NCI-H1092 (cell line): ENCODE measurements at places on chromosomes 11 and 22.
A peak's percentile ranks its signal among the peaks of the same experiment; 100 is the strongest.

DNA sequence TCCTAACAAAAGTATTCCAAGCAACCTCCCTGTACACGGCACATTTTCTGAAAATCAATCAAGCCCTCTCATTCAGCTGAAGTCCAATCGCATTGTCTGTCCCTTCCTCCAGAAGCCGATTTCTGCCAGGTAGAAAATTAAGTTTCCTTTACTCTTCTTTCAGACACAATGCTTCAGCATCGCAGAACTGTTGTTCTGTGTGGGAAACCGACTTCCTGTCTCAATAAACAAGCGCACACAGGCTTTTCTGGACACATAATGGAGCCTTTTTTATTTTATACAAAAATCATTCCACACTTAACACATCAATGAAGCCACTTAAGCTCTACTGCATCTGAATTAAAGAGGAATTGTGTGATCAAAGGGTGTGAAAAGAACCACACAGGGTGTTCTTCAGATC, 75.6 kb downstream of the BLID start:
- no peak for DNase-seq

DNA sequence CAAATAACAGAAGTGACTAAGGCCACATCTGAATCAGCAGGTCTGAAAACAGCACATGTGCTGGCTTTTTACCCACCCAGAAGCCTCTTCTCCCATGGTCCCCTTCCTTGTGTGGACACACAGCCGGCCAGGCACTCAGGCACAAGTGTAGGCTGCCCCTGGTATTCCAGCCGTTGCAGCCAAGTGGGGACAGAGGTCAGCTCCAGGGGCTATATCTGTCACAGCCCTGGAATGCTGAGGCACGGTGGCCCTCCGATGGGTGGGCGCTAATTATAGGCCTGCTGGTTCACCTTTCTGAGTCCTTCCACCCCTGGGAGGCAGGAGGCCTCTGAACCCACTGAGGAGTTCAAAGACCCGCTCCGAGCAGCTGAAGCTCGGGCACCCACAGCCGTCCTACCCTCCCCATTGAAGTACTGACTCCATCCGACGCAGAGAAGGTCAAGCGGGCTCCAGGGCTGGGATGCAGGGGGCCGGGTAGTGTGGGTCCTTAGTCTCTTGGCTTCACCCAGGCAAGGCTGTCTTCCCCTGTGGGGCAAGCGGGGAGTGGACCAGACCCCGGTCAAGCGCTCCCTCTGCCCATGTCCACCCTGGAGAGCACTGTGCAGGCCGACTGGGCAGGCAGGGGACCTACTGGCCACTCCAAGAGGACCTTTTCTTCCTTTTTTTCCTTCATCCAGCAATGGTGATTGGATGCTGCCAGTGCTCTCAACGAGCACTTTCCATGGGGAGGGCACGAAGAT, 14.3 kb downstream of the FGF3 start:
- DNase-seq: no peak

DNA sequence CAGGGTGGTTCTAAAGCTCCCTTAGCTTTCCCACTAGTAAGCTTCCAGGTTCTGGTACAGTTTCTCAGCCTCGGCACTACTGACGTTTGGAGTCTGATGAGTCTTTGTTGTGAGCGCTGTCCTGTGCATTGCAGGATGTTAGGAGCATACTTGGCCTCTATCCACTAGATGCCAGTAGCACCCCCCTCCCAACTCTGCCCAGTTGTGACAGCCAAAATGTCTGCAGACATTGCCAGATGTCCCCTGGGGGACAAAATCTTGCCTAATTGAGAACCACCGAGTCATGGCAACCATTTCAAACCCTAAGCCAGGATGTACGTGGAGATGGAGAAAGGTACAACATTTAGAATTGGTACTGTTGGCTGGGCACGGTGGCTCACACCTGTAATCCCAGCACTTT, 68.7 kb downstream of the PTPRJ start:
- DNase-seq: no peak

GRCh38 chr11:73660497-73661034, 14.2 kb downstream of the PLEKHB1 start:
- no peak for DNase-seq

DNA sequence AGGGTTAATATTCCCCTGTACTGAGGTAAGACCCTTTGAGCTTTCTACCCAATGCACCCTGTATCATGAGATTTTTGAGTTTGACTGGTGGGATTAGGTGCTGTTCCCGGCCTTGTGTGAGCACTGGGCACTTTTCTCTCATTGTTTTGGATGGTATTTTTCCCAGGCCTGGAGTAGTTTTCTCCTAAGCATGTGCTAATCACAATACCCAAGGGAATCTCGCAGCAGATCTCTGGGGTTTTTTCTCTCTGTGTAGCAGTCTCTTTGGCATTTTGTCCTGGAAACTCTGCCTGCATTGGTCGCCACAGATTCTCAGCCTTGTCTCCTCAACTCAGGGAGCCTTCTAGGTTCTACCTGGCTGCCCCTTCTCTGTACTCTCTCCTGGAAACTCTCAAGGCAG, 19.9 kb downstream of the IGHMBP2 start:
- DNase-seq: no peak

GRCh38 chr22:48333323-48333763, 1494.3 kb downstream of the BRD1 start:
- no peak for DNase-seq

DNA sequence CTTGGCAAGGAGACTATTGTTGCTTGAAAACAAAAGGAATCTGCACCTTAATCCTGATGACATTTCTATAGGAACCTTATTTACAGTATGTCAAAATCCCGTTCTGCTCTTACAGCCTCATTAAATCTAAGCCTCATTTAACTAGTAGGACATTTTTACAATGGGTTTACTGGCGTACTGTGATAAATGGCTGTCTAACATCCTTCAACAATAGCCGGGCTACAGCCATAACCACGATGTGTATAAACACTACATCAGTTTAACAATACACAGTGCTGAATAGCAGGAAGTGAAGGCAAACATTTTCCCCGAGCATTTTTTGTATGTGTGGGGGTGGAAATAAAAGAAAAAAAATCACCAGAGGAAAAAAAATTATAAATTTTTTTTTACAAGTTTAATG, 131.2 kb downstream of the ARL14EP start:
- no peak for DNase-seq

DNA sequence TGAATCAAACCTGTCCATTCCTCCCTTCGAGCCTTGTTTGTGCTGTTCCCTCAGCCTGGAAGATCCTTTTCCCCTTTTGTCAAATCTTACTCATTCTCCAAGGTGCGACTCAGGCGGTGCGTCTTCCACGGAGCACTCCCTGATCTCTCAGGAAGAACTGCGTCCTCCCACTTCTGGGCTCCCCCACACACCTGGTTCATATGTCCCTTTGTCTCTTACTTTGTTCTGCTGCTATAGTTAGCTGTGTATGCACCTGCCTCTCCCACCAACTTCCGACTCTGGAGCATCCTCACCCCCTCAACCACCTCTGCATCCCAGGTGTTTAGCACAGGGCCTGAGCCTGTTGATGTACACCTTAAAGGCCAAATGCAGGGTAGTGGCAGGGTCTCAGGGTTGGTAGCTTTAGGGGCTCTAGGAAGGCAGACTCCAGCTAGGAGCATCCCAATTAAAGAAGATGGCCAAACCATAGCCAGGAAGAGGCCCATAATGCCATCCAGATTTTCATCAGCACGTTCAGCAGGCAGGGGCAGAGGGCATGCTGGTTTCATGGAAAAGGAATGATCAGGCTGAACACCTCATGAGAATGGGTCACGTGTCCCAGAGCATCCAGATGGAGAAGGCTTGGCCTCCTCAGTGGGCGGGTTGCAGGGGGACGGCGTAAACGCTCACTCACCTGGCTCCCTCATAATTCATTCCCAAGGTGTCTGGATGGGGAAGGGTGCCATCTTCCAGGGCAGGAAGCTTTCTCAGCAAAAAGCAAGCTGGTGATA, 20.1 kb downstream of the PTPN5 start:
- DNase-seq: no peak

DNA sequence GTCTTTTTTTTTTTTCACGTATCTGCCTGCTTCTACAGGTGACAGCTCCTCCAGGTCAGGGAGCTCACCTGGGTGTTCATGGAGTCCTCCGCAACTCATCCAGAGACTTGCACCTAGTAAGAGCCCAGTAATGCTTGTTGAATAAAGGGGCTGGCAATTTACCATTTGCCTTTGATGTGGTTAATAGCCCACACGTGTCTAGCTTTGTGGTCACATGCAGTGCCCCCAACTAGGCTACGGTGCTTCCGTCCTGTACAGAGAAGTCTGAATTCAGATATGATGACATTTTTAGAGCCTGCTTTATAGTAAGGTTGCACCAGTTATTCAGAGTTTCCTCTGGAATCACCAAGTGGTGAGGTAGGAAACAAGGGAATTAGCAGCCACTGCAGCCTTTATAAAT, 199.4 kb upstream of the MTMR2 start:
- DNase-seq: no peak

DNA sequence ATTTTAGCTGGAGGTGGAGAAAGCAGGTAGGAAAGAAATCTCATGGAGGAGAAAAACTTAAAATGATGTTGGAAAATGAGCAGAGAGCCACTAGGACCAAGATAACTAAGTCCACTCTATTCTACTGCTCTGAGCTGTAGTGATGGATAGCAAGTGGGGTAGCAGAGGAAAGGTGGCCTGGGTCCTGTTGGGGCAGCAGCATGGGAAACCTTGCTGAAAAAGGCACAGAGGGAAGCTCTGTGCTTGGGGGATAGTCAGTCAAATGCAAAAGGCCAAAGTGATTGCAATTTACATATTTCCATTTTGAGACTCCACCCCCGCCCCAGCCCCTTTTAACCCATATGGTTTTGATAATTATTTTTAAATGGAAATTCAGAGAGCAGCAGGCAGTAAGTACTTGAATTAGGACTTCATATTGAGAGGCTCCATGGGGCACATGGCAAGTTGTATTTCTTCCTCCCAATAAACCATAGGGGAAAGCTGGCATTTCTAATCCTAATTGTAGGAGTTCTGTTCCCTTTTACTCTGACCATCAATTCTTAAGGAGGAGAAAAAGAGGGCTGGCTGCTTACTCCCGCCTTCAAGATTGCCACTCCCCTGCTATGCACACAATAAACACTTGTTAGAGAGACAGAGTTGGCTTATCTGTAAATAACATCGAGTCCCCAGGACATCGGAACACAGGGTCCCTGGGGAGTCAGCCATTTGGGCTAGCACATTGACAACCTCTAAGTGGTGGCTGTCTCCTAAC, 1341.5 kb upstream of the TENM4 start:
- DNase-seq: no peak

DNA sequence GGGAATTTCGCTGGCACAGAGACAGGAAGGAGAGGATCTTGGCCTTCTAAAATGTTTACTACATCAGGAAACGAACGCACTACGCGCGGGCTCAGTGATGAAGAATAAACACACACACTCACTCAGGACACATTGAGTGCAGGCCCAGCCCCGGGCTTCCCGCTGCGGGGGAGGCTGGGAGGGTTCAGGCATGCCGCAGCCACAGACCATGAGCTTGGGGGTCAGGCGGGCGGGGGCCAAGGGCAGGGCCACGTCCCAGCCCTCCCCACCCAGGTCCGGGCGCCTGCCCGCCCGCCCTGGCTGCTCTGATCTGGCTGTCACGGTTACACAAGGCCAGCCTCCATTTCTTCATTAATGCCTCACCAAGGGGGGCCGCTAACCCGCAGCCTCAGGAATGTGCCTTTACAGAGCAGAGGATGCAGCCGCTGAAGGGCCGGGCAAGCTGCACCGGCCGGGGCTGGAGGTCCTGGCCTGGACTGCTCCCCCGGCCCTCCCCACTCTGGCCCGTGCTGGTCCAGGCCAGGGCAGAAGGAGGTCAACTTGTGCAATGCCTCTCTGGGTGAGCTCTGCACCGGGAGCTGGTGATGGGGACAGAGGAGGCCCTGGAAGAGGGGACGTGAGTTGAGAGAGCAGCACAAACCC, 41.7 kb downstream of the IGF2 start:
- no peak for DNase-seq

- no peak for DNase-seq
Observed at GRCh38 chr11:61131998-61132555, 29.1 kb downstream of the VPS37C start.

GRCh38 chr11:3669128-3669527, 2.1 kb downstream of the CHRNA10 start:
- no peak for DNase-seq

GRCh38 chr11:19912115-19912957, 199.7 kb downstream of the NAV2 start:
- no peak for DNase-seq

DNA sequence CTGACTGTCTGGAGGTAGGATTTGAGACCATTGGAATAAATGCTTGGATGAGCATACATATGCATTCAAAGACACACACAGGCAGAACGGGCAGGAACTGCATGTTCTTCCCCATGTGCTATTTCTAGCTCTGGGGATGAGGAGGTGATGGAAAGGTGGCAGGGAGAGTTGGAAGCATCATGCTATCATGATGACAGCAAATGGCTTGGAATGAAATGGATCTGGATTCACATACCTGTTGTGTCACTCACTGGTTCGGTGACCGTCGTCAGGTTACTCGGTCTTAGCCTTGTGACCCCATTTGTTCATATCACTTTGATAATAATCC, 627.9 kb upstream of the KIRREL3 start:
- no peak for DNase-seq

GRCh38 chr11:134443246-134443645, 31.2 kb upstream of the B3GAT1 start:
- DNase-seq: no peak

DNA sequence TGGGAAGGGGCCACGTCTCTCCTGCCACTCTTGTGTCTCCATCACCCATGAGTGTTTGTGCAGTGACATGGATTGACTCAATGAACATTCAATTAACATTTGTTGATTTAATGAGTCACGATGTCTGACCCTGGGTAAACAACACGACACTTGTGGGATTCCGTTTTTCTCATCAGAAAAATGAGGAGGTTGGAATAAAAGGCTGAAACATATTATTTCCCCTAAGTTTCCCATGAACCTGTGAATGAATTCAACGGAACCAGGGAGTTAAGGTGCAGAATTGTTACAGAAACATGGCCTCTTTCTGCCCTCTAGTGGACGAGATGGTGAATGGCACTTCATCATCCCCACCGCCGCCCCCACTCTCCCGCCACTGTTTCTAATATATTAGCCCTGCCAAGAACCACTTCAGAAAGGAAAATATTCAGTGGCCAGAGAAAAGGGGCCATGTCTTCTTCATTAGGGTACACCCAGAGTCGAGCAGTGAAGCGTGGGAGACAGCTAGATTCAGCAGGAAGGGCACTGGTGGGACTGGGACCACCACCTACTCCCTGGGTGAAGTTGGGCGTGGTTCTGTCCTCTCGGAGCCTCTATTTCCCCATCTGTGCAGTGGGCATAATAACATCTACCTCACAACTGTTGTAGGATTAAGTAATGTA, 46.3 kb upstream of the SYT13 start:
- DNase-seq: peak; percentile 42

- DNase-seq: no peak
Observed at GRCh38 chr11:122998727-122999366, 17.2 kb upstream of the BSX start.
